ENCODE measurements at places on chromosomes 16 and 17. TPM values are rescaled to one million over a fixed set of nuclear protein-coding genes. Genes with fewer than 3 reads are reported as not detected.

GRCh38 chr17:67970783-67971182 is 25.5 kb downstream of the C17orf58 start:
- no peak for DNase-seq

- no peak for DNase-seq
Observed at GRCh38 chr16:50500171-50500874, 47.9 kb upstream of the NKD1 start.

DNA sequence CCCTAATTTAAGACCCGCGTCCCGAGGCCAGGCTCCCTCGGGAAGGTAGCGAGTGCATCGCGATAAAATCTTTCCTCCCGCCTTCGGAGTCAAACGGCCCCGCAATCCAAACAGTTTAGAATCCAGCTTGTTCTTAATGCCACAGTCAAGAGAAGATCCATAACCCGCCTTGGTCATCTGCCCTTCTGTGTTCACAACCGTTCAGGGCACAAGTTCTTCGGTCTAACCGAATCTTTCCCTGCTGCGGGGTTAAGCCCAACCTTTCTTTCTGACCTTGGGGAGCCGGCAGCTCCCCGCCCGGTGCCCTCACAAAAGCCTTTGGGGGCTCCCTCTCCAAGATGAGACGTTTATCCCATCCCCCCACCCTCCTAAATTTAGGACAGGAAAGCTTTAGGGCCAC is 30.3 kb downstream of the CPSF4L start:
- no peak for DNase-seq

DNA sequence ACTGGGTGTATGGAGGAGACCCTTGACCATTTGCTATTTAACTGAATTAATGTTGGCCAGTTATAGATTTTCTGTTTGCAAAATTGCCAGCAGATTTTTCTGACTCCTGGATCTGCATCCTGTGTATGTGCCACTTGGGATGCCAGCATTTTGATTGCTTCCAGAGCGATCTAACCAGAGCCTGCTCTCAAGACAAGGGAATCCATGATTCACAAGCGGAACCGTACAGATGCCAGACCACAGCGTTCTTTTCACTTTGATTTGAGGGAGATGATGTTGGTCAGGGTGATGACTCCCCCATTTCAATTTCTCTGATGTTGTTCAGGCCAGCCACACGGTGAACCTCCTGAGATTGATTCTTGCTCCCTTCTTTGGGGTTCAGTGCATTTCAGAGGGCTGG is 228.7 kb downstream of the CDH13 start:
- DNase-seq = no peak

- no peak for DNase-seq
Observed at GRCh38 chr16:77514500-77515220, 79.8 kb upstream of the ADAMTS18 start.

The PYY gene
- not detected for total RNA-seq

The DHX58 gene
- total RNA-seq = 0.12 TPM

The KRTAP3-2 gene
- total RNA-seq = not detected

The VMO1 gene
- not detected for total RNA-seq

The ZMYND15 gene
- total RNA-seq = not detected

The SARM1 gene
- total RNA-seq = 5.5 TPM
